Activated CD8-positive, alpha-beta T cell treated with anti-CD3 and anti-CD28 coated beads for 36 hours (primary cell): ENCODE measurements at places on chromosomes 6 and 20. TPM values are rescaled to one million over a fixed set of nuclear protein-coding genes. Genes with fewer than 3 reads are reported as not detected.

Gene ZSCAN31
- total RNA-seq = 2.0 TPM

Gene LAMA4
- not detected for total RNA-seq

Gene CRYBG1
- 20.8 TPM for total RNA-seq

Gene OPRM1
- not detected for total RNA-seq

Gene FILIP1
- total RNA-seq = not detected

Gene NOL7
- total RNA-seq = 95.2 TPM

Gene PDYN
- total RNA-seq = not detected

Gene KHDC1L
- total RNA-seq = not detected

Gene TBX18
- not detected for total RNA-seq

Gene MUCL3
- not detected for total RNA-seq

Gene B3GAT2
- total RNA-seq = not detected
